ENCODE measurements at places on chromosomes 3 and 15. TPM values are rescaled to one million over a fixed set of nuclear protein-coding genes. Genes with fewer than 3 reads are reported as not detected.

The MRPL46 gene
- 11.6 TPM for total RNA-seq

The SCG5 gene
- total RNA-seq, result 16.5 TPM

The NDN gene
- total RNA-seq, result 31.1 TPM

The LIPH gene
- total RNA-seq, result 0.14 TPM

The GOLGA8S gene
- not detected for total RNA-seq

The FAM131A gene
- total RNA-seq, result 7.4 TPM

The TM4SF4 gene
- total RNA-seq, result not detected

The PLA2G4E gene
- total RNA-seq, result not detected

The GOLGA8F gene
- not detected for total RNA-seq

The CCDC33 gene
- 4.0 TPM for total RNA-seq

The CHMP2B gene
- 32.8 TPM for total RNA-seq

The NGLY1 gene
- total RNA-seq, result 21.0 TPM

The MINAR1 gene
- total RNA-seq, result 0.66 TPM

The CCR8 gene
- total RNA-seq, result not detected

The P2RY13 gene
- not detected for total RNA-seq

The CCDC14 gene
- 63.0 TPM for total RNA-seq

The KCNMB3 gene
- 0.88 TPM for total RNA-seq

The GPR176 gene
- total RNA-seq, result 177 TPM

The PGBD4 gene
- total RNA-seq, result 1.3 TPM

The IL5RA gene
- total RNA-seq, result not detected

The ATRIP gene
- 15.2 TPM for total RNA-seq

The GRIP2 gene
- total RNA-seq, result 0.44 TPM

The RSL24D1 gene
- total RNA-seq, result 63.0 TPM

The NOX5 gene
- total RNA-seq, result 0.22 TPM

The ACTRT3 gene
- total RNA-seq, result 2.8 TPM

The GOLGA8M gene
- total RNA-seq, result not detected

The AGBL1 gene
- total RNA-seq, result not detected

The TNFAIP8L3 gene
- 2.9 TPM for total RNA-seq

The RAD18 gene
- 21.0 TPM for total RNA-seq

The SLC28A2 gene
- total RNA-seq, result not detected

The CIDEC gene
- total RNA-seq, result not detected

The SCN5A gene
- 1.1 TPM for total RNA-seq

The MRAS gene
- total RNA-seq, result 42.2 TPM

The CASR gene
- total RNA-seq, result not detected

The IMPG2 gene
- total RNA-seq, result 0.14 TPM

The RCCD1 gene
- 5.9 TPM for total RNA-seq

The TMED3 gene
- total RNA-seq, result 114 TPM

The UMPS gene
- total RNA-seq, result 30.4 TPM

The CTDSPL gene
- 37.8 TPM for total RNA-seq
